ENCODE measurements at places on chromosomes 11 and 22.

- peak; percentile 95 for DNase-seq
These were observed 39.4 kb upstream of the CFAP300 start for GRCh38 chr11:102007567-102008437.

DNA sequence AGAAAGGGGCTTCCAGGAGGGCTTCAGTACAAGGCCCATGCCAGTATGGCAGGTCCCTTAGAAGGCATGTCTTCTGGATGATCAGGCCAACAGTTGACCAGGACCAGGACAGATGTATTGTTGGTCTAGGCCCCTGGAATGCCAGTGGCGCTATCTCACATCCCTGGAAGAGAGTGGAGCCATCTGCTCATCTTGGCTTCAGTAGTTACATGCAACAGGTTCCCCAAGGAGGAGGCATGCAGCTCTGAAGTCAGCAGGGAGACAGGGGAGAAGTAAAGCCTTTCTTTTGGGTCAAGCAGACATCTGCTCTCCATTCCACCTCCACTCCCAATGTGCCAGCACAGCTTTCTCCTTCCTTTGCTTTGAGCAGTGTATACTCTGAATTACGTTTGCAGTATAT is 244.1 kb downstream of the KIRREL3 start:
- no peak for DNase-seq

- no peak for DNase-seq
These were observed 561 bp downstream of the PGM2L1 start for GRCh38 chr11:74397501-74398243.

DNA sequence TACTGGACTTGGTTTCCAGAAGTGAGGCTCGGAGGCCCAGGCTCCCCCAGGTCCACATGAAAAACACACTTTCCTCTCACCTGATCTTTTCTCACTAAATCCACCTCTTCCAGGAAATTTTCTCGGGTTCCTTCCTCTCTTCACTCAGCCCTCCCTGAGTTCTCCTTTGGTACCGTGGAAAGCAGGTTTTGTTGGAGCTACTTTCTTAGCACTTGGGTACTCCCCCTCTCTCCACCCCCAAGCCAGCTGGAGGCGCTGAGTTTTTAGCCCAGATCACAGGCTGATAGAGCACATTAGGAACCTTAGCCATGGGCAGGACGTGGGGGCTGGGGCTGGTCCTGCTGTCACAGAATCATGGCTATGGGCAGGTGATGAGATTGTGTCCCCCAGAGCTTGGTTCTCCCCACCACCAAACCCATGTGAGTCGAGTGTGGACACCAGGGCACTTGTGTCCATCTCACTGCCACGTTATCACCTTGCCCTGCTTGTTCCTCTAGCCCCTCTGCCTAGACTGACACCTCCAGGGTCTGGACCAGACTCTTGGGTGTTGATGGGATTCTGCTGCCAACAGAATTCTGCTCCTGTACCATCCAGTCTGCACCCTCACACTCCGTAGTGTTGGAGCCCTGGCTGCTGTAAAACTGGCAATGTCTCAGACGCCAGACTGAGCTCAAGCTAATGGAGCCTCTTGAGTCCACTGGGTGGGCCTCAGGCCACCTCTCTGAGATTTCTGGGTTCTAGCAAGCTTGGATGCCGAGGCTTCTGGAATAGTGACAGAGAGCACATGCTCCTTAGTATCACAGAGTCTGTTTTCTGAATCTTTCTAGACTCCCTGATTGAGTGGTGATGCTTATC is 74.9 kb upstream of the NARS2 start:
- no peak for DNase-seq

- no peak for DNase-seq
These were observed 242.3 kb upstream of the RAG2 start for GRCh38 chr11:36840378-36840777.

DNA sequence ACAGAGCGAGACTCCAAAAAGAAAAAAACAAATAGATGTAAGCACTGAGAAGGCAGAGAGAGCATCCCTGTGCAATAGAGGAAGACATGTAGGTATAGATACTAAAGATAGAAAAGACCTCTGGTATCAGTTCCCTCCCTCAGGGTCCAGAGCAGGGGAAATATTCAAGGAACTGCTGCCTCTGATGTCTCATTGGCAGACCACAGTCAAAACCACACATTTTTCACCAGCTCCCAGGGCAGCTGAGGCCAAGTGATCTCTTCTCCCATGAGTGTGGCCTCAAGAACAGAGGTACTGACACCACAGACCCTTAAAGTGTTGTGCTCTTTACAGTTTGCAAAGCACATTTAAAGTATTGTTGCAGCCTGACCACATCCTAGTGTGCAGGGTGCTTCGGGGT is 288.5 kb downstream of the NTM start:
- DNase-seq = no peak

GRCh38 chr11:1341928-1342524 is 32.6 kb upstream of the TOLLIP start:
- peak; percentile 32 for DNase-seq

DNA sequence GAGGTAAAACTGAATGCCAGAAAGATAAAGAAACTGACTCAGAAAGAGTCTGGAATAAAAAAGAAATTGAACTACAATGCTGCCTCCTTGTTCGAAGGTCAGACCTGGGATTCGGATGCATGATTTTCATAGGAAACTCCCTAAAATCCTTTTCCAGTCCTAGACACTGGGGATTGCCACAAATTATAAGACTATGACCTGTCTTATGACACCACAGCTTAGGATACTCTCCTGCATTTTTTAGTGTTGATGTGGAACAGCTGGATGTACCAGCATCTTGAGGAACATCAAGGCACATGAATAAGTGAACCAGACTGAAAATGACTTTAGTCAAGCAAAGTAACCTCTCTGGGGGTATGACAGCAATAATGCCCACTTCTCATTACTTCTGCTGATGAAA is 9.0 kb downstream of the KIRREL3 start:
- DNase-seq = no peak

DNA sequence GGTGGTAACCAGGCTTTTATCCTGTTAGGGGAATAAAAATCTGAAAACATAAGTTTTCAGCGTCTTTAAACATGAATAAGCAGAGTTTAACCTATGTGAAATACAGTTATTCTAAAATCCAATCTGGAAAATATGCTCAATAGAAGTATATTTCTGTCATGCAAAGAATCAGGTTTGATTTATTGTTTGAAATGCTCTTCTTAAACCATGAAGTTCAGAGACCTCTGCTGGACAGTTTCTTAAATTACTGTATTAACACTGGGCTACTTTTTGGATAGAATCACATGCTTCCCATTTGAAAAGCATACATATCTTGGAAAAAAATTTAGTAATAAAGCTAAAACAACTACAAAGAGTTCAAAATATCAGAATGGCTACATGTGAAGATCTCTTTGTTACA is 25.4 kb downstream of the APIP start:
- DNase-seq = peak; percentile 60

DNA sequence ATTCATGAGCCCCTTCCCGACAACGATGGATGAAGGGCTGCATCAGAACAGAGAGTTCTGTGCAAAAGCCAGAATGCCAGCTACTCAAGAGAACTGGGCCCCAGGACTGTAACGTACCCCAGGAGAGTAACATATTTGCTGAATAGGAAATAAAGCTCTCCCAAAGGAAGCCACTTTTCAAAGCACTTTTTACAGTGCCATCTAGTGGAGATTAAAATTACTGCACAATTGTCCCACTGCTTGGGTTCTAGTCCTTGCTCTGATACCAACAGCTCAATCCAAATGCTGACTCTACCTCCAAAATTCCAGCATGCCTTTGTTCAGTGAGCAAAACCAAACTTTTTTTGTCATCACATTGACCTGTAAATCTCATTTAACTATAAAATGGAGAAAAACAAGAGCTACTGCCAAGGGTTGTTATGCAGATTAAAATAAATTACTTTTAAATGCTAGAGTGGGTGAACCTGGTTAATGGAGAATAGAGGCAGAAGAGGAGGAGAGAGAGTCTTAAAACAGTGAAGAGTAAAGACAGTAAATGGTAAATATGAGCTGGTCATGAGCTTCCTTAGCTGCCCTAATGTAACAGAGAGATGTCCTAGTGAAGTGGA is 87.6 kb upstream of the FSHB start:
- no peak for DNase-seq

All from SW 1271 (cell line).